ENCODE measurements at places on chromosomes 16 and 17.

DNA sequence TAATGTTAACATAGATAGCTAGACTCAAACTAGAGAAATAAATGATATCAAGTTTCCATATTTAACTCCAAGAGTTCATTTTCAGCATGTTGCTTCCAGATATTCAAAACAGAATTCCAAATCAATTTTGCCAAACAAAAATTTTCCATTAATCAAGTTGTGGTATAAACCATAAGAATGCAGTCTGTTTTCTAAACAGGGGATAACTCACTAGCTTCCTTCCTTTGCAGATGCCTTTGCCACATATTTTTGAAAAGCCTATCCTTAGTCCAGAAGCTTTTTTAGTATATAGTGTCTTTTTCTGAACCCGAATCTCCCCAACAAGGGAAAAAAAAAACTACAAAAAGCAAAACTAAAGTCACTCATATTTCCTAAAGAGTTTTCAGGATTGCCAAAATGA lies 61.5 kb downstream of the HELZ start:
- no peak for DNase-seq

DNA sequence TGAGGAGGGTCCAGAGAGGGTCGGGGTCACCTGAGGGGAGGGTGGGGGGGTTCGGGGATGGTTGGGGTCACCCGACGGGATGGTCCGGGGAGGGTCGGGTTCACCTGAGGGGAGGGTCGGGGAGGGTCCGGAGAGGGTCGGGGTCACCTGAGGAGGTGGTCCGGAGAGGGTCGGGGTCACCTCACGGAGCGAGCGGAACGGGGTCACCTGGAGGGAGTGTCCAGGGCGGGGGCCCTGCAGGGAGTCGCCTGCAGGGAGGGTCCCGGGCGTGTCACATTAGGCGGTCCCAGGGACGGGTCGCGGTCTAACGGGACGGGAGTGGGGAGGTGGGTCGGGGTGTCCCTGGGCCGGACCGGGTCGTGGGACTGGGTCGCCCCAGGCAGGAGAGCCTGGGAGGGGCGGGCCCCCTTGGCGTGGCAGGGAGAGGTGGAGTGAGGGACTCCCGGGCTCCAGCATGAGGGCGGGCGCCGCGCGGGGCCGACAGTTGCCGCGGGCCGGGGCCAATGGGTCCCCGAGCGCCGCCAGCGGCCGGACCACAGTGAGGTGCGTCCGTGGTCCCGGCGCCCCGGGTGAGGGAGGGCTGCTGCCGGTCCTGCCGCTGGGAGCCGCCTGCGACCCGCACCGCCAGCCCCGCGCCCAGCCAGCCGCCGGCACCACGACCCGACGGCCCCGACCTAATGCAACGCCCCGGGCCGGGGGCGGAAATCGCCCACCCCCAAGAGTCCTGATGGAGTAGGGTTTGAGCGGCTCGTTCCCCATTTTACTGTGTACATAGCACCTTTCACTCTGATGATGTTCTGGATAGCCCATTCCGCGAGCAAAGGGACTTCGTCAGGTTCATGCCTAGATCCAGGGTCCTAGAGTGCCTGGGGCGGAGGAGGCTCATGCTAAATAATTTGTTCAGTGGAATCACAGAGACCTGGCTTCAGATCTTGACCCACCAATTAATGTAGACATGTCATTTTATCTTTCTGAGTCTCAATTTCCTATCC lies 1.2 kb upstream of the ABCA3 start:
- no peak for DNase-seq

DNA sequence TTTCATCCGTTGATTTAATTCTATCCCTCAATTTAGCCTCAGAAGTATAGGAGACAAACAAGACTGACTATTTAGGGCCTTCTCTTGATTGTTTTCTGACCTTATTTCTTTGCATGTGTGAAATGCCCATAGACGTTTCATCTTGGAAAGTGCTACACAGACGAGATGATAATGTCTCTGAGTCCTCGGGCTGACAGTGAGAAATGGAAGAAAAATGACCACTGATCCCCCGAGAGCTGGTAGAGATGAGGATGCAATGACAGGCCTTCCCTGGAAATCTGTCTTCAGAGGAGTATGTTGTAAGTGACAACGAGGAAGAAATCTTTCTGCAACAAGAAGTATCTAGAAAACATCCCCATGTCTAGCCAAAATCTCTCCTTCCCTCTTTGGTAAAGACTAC lies 522.9 kb downstream of the HAPSTR1 start:
- no peak for DNase-seq

DNA sequence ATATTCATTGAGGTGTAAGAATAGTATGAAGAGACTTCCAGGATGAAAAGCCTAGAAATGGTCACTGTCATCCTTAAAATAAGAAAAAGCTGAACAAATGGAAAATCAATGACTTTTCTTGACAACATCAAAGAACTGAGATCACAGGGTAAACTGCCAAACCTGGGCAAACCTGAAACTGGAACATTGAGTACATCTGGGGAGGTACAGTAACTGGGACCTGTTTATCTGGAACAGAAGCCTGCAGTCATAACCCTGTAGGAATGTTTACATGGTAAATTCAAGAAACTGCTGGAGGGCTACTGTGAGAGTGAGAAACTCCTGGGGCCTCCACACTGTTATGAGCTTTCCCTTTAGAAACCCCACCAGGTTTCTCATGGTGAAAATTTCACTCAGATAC lies 130.1 kb upstream of the PIRT start:
- no peak for DNase-seq

DNA sequence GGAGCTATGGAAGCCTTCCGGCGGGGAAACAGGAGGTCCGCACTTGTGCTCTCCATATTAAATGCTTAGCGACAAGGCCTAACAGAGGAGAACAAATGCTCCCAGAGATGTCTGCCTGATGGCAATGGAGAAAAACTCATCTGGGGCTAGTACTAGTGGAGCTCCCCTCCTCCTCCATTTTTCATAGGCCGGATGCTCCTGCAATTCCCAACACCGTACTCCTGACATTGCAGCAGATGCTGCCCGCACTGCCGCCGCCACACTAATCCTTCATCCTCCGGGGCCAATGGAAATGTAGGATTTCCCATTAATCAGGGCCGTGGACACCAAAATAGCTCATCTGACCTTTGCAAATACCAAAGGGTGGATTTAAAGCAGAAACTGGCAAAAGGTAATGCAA lies 27.5 kb downstream of the TOM1L2 start:
- no peak for DNase-seq

DNA sequence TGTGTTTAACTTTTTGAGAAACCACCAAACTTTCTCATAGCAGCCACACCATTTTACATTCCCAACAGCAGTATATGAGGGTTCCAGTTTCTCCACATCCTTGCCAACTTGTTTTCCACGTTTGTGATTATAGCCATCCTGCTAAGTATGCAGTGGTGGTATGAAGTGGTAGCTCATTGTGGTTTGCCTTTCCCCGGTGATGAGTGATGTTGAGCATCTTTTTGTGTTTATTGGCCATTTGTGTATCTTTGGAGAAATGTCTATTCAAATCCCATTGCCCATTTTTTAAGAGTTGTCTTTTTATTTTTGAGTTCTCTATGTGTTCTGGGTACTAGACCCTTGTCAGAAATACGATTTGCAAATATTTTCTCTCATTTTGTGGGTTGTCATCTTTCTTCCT lies 17.4 kb downstream of the SF3B3 start:
- no peak for DNase-seq

DNA sequence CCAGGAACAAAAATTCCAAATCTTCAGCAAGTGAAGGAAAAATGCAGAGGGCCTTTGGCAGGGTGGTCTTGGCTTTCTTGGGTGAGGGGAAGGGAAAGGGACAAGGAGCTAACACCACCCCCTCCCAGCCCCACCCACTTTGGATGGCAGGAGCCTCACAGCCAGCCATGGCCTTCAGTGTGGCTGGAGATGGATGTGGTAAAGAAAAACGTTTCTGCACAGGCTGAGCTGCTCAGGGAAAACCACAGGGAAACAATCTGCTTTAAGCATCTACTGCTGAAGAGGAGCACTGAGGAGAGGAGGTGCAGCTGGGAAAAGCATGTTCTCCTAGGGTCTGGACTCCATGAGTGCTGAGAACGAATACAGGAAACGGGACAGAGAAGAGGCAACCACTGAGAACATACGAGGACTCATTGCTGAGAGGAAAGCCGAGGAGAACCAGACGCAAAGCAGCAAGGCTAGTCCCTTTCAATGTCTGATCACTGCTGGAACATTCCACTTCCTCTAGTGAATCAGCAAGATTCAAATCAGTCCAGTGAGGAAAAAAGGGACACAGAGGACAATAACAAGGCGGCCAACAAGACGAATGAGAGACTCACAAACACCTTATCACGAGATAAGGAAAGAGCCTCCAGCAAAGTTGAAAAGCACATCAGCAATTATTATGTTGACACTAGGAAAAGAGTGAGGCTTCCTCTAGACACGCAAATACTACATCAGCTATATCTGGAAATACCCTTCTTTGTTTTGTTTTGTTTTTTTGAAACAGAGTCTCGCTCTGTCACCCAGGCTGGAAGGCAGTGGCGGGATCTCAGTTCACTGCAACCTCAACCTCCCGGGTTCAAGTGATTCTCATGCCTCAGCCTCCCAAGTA lies 41.7 kb downstream of the ZZEF1 start:
- no peak for DNase-seq

DNA sequence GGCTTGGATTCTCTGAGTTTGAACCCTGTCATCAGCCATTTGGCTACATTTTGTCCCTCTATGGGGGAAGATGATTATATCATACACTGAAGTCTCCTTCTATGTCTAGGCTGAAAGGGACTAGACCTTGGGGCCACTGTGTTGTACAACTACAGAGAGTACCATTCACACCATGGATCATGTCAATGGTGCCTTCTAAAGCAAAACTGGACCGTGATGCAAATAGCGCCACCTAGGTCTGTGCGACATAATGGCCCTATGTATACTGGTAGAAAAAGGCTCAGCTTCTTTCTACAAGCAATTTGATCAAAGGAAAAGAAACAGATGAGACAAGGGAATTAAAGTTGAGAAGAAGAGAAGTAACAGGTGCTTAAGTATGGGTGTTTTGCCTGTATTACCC lies 100.7 kb downstream of the LYRM1 start:
- DNase-seq, result no peak

GRCh38 chr16:64440421-64440831 lies 681.4 kb downstream of the CDH11 start:
- DNase-seq, result peak; percentile 95

- DNase-seq, result no peak
Observed at GRCh38 chr17:67133161-67133560, 88.8 kb downstream of the CACNG1 start.
